ENCODE measurements at places on chromosomes 13 and 19. TPM values are rescaled to one million over a fixed set of nuclear protein-coding genes. Genes with fewer than 3 reads are reported as not detected.

Gene CEACAM3
- 1.2 TPM for total RNA-seq

Gene IFT88
- total RNA-seq: 12.6 TPM

Gene PGLYRP1
- not detected for total RNA-seq

Gene UGGT2
- 17.2 TPM for total RNA-seq

Gene ONECUT3
- not detected for total RNA-seq

Gene CLEC4G
- total RNA-seq: 1.3 TPM

Gene POMP
- total RNA-seq: 70.8 TPM

Gene IGSF23
- not detected for total RNA-seq

Gene NTN5
- 0.53 TPM for total RNA-seq

Gene F2RL3
- total RNA-seq: 2.6 TPM

Gene CCDC97
- total RNA-seq: 26.3 TPM

Gene TMEM59L
- total RNA-seq: 0.40 TPM

Gene ZNF581
- total RNA-seq: 18.7 TPM

Gene UBE2L5
- not detected for total RNA-seq

- DNase-seq: no peak
Measured at GRCh38 chr13:100600461-100600860, 11.9 kb upstream of the GGACT start.

DNA sequence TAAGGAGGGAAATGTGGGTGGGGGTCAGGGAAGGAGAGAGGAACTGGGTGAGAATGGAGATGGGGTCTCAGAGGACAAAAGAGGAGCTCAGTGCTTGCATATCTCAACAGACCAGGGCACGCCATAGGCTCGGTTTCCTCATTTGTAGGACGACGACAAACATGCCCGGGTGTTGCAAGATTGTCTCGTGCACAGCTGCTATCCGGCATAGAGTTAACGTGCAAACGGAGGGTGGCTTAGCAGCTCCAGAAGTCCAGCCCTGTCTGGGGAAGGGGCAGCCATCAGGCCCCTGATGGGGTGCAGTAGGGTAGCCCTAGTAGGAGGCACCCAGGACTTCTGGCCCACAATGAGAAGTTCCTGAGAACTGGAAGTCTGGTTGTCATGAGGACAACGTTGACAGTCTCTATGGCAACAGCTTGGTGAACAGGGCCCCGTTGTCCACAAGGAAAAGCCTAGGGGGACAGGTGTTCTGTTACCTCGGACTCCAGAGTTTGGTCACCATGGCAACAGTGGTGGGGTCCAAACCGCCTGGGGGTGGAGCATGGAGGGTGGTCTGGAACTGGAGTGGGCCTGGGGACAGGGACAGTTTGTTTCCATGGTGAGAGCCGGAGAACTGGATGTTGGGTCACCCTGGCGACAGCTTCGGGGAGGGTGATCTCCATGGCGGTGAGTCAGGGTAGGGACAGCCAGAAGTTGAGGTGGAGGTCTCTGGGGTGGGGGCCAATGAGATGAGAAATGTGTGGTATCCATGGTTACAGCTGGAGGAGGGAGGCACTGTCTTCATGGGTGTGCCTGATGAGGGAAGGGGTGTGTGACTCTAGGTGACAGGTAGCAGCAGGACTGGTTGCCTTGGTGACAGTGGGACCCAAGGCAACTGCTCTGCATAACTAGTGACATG, 16.8 kb downstream of the TM6SF2 start:
- DNase-seq: no peak

- DNase-seq: no peak
Measured at GRCh38 chr13:74128156-74128767, 5.9 kb downstream of the KLF12 start.

GRCh38 chr13:98310485-98311199, 133.6 kb upstream of the RNF113B start:
- no peak for DNase-seq

- DNase-seq: peak; percentile 38
Measured at GRCh38 chr19:19595171-19595701, 23.3 kb downstream of the PBX4 start.

GRCh38 chr19:35055715-35056179, 14.2 kb downstream of the HPN start:
- DNase-seq: no peak

- no peak for DNase-seq
Measured at GRCh38 chr19:14525729-14526128, 3.7 kb upstream of the TECR start.

GRCh38 chr19:56900573-56901097, 60.1 kb upstream of the PEG3 start:
- DNase-seq: no peak

DNA sequence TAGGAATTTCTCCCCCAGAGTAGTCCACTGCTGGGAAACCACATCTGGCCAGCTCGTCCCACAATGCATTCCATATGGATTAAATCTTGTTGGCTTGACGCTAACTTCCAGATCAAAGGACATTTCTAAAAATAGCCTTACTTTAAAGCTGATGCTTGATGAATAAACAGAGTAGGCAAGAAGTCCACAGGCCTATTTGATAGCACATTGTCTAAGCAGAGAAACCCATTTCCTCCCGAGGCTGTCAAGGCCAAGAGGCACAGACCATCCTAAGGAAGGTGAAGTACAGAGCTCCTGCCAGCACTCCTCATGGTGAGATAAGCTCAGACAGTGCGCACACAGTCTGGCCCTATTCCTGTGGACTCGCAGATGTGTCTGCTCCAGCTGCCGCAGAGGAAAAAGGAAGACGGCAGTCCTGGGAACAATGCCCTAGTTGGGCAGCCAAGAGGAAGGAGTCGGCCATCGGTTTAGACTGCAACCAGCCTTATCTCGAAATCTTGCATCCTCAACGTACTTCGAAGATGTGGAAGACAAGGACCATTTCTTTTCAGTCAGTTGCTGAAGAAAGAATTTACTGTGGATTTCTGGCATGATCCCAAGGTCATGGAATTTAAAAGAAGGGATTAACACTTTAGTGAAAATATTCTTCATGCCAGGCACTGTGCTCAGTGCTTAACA, 156.8 kb downstream of the RGCC start:
- no peak for DNase-seq

DNA sequence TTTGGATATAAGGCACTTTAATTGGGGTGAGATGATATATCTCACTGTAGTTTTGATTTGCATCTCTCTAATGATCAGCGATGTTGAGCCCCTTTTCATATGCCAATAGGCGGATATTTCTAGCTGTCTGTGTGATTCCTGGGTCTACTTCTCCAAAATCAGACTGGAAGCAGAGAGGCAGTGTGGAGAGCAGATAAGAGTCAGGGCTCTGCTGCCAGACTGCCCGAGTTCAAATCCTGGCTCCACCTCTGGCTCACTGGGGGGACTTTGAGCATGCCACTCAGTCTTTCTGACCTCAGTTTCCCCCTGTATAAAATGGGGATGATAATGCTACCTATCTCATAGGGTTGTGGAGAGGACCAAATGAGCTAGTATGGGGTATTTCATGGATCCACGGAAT, 24.0 kb upstream of the ACP7 start:
- no peak for DNase-seq

GRCh38 chr13:108402850-108403249, 133.3 kb downstream of the TNFSF13B start:
- DNase-seq: no peak

- no peak for DNase-seq
Measured at GRCh38 chr13:42064259-42064658, 15.8 kb downstream of the DGKH start.

DNA sequence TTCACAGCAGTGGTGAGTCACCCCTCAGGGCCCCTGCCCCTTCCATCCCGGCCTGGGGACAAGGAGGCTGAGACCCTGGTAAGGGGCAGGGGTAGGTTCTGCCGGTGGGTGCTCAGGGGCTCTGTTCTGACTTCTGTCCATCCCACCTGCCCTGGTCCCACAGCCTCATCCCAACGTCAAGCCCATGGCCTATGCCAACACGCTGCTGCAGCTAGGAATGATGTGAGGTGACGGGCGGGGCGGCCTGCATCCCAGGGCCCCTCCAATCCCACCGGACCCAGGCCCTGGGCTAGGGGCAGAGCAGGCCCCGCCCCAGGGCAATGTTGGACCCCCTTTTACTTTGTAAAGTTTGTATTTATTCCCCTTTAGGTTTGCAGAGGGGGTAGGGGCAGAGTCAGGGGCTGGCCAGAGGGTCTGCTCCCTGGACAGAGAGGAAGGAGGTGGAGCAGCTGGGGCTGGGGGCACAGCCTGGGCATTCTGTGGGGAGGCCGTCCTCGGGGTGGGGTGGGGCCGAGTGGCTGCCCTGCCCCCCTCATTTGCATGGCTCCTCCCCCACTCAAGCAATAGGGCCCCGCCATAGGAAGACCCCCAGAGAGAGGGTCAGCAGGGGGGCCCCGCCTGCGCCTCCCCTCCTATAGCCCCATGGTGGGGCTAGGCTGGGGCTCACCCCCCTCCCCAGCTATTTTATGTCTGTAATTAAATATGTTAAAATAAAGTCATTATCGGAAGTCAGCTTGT, 23.1 kb downstream of the CCDC8 start:
- no peak for DNase-seq

DNA sequence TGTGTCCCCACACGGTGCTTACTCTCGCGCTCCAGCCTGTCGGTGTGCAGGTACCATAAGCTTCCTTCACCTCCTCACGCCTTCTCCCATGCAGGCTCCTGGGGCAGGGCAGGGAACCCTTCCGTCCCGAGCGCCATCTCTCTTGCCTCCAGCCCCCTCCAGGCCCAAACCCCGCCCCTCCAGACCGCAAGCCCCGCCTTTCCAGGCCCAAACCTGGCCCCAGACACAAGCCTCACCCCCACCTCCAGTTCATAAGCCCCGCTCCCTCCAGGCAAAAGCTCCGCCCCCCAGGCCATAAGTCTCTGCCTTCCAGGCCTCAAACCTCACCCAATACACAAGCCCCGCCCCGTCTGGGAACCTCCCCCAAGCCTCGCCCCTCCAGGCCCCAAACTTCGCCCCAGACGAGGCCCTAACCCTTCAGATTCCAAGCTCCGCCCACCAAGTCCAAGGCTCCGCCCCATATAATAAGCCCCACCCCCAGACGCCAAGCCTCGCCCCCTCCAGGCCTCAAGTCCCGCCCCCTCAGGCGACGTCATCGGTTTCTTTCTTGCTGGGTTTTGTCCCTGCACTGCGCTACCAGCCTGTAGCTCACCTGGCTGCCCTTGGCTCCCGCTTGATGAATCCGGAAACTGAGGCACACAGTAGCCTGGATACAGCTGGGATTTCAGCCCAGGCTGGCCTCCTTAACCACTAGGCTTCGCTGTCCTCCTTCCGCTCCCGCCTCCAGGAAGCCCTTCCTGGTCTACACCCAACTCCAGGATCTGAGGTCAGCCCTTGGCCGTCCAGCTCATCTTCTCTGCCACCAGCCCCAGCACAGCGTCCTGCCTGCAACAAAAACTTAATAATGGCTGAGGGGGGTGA, 16.1 kb downstream of the MKNK2 start:
- peak; percentile 82 for DNase-seq

DNA sequence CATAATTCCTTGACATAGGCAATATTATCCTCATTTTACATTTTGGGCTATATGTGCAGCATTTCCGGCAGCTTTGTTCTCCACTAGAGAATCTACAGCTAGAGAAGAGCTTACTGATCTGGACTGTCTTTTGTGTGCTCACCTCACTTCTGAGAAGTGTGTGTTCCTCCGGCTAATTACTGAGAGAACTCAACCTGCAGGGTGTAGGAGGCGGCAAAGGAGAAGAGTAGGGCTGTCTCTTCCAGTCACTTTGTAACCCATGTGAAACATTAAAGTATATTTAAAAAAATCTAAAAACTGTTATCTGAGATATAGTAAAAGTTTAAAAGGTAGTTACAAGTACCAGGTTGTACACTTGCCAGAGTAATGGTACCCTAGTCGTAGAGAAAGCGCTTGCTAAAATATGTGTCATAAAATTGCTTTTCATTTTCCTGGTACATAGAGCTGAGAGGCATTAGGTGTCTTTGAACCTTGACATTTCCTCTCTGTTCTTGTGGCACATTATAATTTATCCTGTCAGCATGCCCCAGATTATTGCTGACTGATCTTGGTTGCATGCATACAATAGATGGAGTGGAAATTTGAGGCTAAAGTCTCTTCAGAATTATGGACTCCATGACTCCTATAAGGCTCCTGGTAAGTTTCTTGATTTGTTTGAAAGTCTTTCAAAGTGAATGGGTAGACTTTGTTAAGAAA, 381.9 kb downstream of the LMO7 start:
- DNase-seq: no peak

DNA sequence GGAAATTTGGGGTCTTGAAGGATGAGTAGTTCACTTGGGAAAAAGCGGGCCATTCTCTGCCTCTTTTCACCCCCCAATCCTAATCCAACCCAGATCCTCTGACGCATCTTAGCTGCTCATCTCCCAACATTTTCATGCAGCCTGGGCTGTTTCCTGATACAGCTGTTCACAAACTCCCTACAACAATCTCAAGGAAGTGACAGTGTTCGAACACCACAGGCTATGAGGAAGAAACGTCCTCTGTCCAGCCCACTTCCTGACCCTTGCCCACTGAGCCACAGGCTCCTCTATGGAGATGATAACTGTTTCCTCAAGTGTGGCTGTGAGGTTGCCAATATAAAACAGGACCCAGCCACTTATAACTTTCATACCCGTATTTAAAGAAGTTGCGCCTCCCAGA, 16.2 kb downstream of the LMTK3 start:
- DNase-seq: no peak

DNA sequence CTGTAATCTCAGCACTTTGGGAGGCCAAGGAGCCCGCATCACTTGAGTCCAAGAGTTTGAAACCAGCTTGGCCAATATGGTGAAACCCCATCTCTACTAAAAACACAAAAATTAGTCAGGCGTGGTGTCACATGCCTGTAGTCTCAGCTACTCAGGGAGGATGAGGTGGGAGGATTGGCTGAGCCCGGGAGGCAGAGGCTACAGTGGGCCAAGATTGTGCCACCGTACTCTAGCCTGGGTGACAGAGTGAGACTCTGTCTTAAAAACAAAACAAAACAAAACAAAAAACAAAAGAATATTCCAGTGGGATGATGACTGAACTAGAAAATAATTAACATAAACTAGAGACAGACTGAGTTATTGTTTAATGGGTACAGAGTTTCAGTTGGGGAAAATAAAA, 81.7 kb upstream of the ABCC4 start:
- no peak for DNase-seq

GRCh38 chr13:49044836-49045235, 69.1 kb downstream of the FNDC3A start:
- no peak for DNase-seq

GRCh38 chr13:105670179-105670990, 865.1 kb downstream of the EFNB2 start:
- DNase-seq: no peak

DNA sequence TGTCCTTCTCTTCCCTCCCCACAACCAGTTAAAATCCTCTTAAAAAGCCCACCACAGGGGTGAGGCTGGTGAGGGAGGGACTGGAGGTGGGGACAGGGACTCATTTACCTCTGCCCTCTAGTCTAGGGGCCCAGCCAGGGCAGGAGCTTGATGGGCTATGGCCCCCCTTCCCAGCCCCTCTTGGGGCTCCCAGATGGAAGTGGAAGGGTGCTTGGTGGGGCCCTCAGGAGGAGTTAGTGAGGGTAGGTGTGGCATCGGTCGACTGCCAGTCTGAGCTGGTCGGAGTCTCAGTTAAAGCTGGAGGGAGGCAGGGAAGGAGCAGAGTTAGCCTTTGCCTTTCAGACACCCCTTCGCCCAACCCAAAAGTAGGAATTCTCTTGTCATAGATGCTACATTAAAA, 10.5 kb downstream of the ZNF526 start:
- DNase-seq: no peak

DNA sequence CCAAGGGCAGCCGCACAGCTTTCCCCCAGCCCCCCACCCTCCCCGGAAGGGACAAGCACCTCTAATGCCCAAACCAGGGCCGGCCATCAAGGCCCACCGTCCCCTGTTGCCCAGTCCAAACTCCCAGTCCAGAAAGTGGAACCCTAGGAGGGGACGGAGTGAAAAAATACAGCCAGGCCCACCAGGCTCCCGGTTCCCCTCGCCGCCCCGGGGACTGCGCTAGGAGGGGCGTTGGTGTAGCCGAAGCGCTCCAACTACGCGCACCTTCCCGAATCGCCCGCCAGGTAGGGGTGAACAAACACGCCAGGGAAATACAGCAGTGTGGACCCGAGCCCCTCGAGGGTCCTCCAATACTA, 1.3 kb downstream of the KLF16 start:
- DNase-seq: no peak

Data from left colon (tissue), 2 donors.